ENCODE measurements at places on chromosomes 1 and 21.

GRCh38 chr1:213602796-213603486 is 384.8 kb upstream of the PROX1 start:
- DNase-seq, result no peak

- no peak for DNase-seq
Measured at GRCh38 chr1:236181059-236181458, 38.7 kb downstream of the GPR137B start.

DNA sequence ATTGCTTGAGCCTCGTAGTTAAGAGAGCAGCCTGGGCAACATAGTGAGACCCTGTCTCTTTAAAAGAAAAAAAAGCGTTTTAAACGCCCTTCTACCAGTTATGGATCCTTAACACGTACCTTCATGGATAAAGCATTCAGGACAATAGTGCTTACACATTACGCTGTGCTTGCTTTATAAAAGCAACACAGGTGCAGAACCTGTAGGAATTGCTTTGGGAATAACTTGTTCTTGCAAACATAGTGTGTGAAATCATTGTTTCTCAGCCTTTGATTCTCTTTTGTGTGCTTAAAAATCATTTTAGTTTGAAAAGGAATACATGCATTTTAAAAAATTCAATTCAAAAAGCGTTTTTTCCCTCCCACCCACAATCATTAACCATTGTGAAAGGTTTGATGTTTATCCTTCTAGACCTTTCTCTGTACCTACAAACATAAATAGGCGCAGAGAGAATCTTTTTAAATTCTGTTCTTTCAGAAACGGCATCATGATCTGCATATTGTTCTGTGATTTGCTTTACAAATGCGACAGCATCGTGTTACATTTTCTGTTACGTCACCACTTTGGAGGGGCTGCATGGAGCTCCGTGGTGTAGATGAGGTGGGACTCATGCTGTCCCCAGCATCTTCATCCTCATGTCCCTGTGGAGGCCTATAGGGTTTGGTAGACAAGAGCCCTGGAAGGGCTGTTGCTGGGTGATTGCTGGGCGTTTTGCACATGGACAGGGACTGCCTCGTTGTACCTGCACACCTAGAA is 54.6 kb downstream of the SPSB1 start:
- DNase-seq, result no peak

DNA sequence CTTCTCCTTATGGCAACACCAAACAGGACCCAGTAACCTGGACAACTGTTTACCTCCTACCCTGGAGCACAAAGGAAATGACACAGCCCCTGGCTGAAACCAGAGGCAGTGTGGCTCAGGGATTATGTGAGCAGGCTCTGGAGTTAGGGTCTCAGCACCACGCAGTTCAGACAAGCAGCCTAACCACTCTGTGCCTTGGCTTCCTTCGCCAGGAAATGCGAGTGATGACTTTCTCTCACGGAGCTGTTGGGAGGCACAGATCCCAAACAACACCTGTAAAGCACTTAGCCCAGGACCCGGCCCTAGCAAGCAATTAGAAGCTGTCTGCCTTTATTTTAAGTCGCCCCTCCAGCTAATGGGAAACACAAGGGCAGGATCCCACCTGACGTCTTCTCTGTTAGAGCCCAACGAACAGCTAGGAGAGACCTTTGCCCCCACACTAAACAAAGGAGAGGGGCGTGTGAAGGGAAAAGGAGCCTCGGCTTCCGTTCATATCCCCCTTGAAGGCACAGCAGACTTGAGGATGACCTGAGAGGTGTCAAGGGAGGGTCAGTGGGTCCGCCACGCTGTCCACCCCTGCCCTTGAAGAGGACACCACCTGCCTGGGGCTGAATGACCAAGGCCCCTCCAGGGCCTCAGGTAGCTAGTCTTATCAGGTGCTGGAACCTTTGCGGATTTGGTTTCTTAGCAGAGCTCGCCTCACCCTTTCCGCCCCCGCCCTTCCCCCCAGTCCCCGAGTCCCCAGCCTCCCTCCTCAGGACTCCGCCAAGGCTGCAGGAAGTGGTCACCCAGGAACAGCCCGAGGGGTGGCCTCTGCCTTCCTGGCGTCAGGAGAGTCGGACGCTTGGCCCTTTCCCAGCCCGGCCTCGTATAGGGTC is 860 bp downstream of the TMEM63A start:
- DNase-seq, result no peak

- DNase-seq, result no peak
Measured at GRCh38 chr1:85297855-85298629, 21.6 kb upstream of the BCL10 start.

- DNase-seq, result no peak
Measured at GRCh38 chr1:196611873-196612272, 3.6 kb upstream of the KCNT2 start.

GRCh38 chr1:63861052-63861691 is 87.4 kb downstream of the ROR1 start:
- no peak for DNase-seq

DNA sequence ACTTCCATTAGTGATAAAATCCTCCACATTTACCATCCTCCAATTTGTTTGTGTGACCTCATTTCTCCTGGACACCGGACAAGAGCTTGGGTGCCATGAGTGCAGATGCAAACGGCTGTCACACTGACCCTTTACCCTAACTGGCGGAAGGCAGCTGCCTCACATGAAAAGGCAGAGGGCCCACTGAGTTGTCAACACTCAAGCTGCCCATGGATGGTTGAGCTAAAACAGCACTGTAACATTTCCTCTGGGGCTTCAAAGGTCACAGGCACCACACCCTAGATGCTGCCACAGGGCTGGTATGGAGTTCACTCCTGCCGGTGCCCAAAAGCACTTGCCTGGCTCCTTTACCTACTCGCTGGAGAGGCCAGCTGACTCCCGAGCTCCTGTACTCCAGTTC is 653.4 kb downstream of the KCNT2 start:
- DNase-seq, result no peak

DNA sequence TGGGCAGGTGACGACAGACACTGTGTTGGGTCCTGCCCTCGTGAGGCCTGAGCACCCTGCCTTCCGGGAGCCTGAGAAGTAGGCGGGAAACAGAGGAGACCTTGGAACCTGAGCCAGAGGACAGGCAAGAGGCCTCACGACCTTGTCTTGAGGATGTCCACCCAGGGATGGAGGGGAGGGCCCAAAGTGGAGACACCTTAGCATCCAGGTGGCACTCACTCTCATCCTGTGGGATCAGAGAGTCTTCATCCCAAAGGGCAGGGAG is 347.2 kb downstream of the NPHP4 start:
- no peak for DNase-seq

- DNase-seq, result no peak
Measured at GRCh38 chr1:36846357-36846756, 188.0 kb downstream of the GRIK3 start.

DNA sequence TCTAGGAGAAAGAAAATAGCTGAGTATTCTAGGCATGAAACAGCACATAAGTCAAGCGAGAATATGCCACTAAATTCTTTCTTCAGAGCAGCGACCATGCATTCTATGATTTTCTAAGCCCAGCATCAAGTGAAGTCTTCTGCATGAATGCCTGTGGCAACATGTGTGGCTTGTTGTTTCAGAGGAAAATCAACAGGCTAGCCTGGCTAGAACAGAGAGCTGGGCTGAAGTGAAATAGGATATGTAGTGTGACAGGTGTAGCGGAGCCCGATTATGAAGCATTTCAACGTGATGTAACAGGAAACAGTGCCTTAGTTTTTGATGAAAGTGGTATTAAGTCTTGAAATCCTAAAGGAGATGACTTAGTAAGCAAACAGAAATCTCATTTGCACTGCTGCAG is 7.0 kb downstream of the CSDE1 start:
- no peak for DNase-seq

GRCh38 chr1:19757641-19758040 is 42.1 kb downstream of the TMCO4 start:
- DNase-seq, result no peak

DNA sequence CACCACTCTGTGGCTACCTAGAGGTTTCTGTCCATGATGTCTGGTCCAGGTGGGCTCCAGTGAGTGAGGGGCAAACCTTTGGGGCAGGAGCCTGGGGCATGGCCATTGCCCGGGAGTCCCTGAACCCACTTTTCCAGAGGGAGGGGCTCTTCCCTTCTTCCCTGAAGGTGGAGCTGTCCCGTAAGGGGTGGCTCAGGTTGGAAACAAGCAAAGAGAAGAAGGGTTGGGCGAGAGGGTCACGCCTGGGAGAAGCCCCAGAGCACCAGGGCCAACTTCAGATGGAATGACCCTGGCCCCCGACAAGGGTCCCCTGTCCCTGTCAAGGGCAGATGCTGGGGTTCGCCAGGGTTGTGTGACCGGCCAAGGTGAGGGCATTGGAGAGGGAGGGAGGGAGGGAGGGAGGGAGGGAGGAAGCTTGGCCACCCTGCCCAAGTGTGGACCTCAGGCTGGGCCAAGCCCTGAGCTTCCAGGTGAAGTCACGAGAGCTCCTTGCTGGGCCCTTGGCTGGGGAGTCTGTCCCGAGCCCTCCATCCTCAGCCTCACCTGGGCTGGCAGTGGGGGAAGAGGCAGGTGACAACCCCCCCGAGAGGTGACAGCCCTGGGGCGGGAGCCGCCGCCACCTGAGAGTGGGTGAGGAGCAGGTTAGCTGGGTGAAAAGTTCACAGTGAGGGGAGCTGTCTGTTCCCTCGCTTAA is 69.6 kb downstream of the DHRS3 start:
- DNase-seq, result no peak

DNA sequence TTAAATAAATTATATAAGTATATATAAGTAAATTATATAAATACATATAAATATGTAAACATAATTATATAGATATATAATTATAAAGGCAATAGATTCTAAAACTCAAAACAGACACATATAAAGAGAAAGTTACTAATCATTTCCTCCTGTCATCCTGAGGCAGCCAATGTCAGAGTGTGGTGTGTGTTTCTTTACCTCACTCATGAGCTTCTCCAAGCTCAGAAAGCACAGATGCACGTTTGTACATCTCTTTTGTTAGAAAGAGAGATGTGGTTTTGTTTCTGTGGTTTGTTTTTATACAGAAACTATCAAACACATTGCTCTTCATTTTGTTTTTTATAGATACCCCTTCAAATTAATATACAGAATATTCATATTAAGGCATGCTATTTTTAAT is 594.8 kb downstream of the USP25 start:
- DNase-seq, result no peak

GRCh38 chr1:85132078-85132720 is 68.6 kb downstream of the SYDE2 start:
- DNase-seq, result no peak

Measured in cortex of kidney (tissue), 1 donor.